Activated T-cell treated with anti-CD3 and anti-CD28 coated beads, Interleukin-2, amount 50 U/mL, for 72 hours (primary cell): ENCODE measurements at places on chromosomes 3 and 15. TPM values are rescaled to one million over a fixed set of nuclear protein-coding genes. Genes with fewer than 3 reads are reported as not detected.

DNA sequence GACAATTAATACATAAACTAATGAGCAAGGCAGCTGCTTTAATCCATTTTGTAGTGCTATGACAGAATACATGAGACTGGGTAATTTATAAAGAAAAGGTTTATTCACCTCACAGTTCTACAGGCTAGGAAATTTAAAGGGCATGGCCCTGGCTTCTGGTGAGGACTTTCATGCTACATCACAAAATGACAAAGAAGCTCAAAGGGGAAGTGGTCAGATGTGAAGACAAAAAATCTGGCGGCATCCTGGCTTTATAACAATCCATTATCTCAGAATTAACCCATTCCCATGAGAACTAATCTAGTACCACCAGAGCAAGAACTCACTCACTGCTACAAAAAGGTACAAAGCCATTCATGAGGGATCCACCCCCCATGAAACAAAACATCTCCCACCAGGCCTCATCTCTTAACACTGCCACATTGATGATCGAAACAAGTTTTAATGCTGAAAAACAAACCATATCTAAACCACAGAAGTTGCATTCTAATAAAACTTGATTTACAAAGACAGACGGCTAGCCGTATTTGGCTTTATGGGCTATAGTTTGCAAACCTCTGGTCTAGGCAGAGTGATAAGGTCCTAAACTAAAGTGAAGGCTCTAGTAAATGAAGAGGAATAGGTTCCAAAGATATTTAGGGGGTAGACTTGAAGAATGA, 44.2 kb downstream of the GSK3B start:
- no peak for DNase-seq

GRCh38 chr3:48598323-48599076, 3.4 kb upstream of the COL7A1 start:
- DNase-seq: no peak

GRCh38 chr3:11381141-11381540, 108.9 kb downstream of the ATG7 start:
- DNase-seq: no peak

GRCh38 chr15:96303503-96304056, 26.9 kb upstream of the NR2F2 start:
- DNase-seq: no peak

DNA sequence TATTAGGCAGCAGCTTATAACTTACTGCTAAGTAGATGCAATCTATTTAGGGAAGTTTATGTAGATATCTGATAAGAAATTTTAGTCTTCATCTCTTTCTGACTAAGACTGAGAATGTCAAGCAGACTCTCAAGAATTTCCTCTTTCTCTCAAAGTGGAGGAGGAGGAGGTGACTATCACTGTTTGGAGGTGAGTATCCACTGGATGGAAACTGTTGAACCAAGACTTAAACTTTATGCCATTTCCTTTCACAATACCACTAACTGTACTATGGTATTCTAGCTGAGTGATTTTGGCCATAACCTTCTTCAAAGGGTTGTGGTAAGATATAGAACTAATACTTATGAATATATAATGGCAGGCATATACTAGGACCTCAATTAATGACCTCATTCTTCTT, 64.6 kb downstream of the TPRG1 start:
- DNase-seq: no peak

- no peak for DNase-seq
Measured at GRCh38 chr3:159751752-159752151, 236.9 kb upstream of the IL12A start.

Gene ARNT2
- 0.19 TPM for total RNA-seq

DNA sequence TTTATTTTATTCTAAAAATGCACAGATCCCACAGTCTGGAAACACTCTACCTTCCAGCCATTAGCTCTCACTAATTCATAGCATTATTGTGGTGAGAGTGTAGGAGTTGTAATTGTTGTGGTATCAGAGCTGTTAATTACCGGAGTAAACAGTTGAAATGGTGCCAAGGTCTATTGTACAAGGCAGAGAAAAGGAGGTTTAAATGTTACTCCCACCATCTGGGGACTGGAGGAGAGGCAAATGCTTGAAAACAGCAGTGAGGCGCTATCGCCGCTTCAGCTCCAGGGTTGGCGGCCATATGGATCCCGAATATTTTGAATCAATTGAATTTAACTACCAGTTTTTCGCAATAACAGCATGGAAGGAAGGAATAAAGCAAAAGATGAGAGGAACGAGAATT, 113.1 kb upstream of the C15orf61 start:
- DNase-seq: no peak

Gene FEZF2
- total RNA-seq: not detected

Gene ETV5
- 2.9 TPM for total RNA-seq

Gene PLCH1
- 0.14 TPM for total RNA-seq

- DNase-seq: no peak
Measured at GRCh38 chr3:9736831-9737230, 5.3 kb downstream of the BRPF1 start.

- DNase-seq: no peak
Measured at GRCh38 chr3:188817103-188817934, 354.5 kb upstream of the TPRG1 start.

- no peak for DNase-seq
Measured at GRCh38 chr3:187107989-187108388, 31.3 kb downstream of the RPL39L start.

DNA sequence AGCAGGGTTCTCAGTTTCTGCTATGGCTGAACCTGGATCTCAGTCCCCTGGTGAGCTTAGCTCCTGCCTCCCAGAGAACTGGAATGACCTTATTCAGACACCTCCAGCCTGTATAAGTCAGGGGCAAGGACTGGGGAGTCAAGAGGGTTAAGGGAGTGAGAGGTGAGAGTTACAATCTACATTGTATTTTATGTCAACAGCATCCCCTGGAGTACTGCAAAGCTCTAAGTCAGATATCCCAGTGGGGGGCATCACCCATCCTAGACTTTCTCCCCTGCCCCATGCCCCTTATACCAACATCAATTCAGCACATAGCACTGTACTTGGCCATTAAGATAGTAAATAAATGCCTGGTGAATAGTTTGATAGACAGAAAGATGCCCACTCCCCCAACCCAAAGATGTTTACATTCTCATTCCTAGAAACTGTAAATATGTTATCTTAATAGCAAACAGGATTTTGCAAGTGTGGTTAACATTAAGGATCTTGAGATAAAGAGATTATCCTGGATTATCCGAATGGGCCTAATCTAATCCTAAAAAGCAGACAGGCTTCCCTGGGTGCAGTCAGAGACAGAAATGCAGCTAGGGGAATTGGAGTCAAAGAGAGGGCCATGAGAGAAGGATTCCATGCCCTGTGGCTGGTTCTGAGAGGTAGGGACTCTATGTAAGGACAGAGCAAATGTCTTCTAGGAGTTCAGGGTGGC, 132.3 kb upstream of the RASGRP1 start:
- no peak for DNase-seq

DNA sequence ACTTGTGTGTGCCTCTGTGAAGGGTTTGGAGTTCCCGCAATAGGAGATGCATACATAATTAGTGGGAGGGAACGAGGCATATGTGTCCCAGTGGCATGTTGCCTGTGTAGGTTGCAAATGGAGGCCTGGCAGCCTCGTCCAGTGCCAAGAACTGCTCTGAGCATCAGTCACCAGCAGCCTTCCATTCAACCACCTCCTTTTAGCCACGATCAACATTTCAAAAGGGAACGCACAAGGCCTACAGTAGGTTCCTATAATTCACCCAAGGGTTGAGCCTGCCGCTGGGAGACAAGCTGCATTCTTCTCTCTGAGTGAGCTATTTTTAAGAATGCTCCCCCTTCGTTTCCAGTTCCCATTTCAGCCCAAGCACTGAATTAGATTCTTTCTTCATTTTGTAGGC, 78.8 kb upstream of the CTNNB1 start:
- DNase-seq: no peak

DNA sequence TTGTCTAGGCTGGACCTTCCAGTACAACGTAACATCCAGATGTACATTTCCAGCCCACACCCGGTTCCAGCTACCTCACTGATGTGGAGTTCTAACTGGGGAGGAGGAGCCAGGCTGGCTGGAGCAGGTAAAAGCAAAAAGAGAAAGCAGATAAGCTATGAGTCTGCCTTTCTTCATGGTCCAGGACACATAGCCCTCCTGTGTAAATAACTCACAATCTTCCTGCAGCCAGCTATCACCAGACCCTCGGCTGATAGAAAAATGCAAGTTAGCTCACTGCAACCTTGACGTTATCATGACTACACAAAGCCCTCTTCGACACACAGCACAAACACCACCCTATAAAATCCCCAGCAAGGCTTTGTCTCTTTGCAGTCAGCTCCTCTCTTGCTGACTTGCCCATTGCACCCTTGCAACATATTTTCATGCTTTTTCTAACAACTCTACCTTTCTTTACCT, 20.5 kb upstream of the ELP6 start:
- no peak for DNase-seq

Gene DUOX1
- total RNA-seq: 0.95 TPM

DNA sequence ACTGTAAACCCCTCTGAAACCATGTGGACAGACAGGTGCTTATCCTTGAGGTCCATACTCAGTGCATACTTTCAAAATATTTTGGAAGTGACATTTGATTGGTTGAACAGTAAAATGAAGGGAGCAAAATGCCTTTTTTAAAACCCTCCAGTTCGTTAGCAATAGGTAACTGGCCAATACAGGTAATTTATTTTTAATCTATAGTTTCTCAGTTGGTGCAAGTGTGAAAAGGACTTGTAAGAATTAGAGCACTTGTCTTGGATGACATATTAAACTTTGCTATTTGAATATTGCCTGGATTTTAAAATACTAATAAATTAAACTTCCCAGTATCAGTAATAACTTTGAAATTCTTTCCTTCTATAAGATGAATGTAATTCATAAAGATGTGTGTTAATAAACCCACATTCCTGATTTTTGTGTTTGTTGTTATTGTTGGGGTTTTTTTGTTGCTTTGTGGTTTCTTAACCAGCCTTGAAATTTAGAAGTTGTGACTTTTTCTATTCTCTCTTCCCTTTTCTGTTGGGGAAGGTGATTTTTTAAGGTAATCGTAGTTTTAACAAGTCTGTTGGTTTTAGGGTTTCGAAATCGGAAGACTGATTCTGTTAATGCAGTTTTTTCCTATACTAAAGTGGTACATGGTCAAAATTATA, 90.0 kb downstream of the STT3B start:
- DNase-seq: no peak

DNA sequence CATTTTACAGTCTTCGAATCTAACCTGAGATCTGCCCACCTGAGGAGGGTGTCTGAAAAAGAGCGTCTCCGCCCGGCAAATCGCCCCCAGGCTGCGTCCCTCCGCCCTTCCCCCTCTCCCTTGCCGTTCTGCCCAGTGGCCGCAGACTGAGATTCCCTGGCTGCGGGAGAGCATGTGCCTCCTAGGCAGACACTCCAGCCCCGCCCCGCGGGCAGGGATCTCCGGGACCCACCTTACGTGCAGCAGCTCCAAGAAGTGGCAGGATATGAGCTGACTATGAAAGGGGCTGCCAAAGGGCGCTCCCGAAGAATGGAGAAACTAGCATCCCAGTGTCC, 2.7 kb upstream of the WNT5A start:
- DNase-seq: no peak

Gene CPN2
- not detected for total RNA-seq

- DNase-seq: no peak
Measured at GRCh38 chr15:89489376-89489775, 7.0 kb downstream of the RHCG start.

DNA sequence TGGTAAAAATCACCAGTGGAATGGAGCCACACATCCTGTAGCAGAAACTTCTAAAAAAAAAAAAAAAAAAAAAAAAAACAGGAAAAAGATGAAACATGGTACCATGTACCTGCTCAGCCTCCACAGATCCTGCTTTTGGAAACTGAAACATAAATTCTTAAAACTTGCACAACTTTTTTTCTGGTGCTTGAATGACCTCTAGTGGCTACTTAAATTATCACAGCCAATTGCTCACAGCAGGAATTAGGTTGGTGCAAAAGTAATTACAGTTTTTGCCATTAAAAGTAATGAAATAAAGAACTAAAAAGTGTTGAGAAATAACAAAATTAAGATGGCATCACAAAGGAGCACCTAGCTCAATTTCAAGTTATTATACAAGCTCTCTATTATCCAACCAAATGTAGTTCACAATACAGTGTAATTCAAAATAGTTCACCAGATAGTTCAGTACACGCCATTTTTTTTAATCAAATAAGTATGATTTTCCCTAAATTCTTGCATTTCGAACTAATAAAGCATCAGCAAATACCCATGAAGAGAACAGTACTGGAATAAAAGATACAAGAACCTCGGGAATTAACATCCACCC, 80.6 kb downstream of the ULK4 start:
- DNase-seq: peak; percentile 20
